ENCODE measurements at places on chromosomes 13 and 19. TPM values are rescaled to one million over a fixed set of nuclear protein-coding genes. Genes with fewer than 3 reads are reported as not detected.
A peak's percentile ranks its signal among the peaks of the same experiment; 100 is the strongest.

DNA sequence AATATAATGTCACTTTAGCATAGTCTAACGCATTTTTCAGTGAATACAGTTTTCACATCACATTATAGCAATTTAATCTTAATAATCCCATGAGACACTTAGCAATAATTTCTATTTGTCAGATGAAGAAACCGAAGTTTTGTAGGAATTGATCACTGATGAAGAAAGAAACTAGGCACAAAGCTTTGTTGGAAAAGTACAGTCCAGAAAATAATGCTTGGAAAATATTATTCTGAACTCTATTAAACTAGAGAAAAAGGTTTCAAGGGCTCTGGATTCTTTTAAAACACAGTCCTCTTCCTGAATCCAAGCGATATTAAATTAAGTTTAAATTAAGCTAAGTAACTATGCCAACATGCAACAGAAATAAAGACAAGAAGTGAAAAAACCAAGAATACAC is 62.2 kb downstream of the DCLK1 start:
- DNase-seq, result no peak

DNA sequence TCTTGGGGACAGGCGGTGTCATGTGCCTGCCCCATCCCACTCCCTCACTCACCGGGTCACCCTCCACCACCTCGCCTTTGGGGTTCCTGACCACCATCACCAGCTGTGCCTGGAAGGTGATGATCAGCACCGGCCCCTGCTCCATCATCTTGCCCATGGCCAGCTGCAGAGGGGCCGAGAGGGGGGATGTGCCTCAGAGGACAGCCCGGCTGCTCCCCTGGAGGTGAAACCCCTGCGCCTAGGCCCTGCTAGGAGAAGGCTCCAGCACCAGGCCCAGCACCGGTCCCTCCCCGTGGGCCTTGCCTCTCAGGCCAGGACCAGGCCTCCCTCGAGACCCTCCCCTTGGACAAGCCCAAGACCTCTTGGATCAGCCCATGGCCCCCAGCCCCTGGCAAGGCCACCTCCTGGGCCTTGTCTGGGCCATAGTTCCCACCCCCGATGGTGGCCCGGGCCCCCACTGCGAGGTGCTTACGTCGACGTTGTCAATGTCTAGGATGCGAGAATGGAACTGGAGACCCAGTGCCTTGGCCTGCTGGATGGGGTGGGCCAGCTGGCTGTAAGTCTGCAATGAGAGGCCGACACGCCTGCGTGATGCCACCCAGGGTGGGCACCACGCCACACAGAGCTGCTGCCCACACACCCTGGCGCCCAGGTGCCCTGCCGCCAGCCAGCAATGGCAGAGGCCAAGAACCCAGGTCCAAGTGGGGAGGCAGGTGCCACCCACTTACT is 1.8 kb upstream of the CTXN1 start:
- no peak for DNase-seq

- DNase-seq, result peak; percentile 67
Measured at GRCh38 chr13:21033856-21034602, 27.4 kb downstream of the LATS2 start.

- DNase-seq, result no peak
Measured at GRCh38 chr13:44489751-44490150, 86.4 kb downstream of the TSC22D1 start.

- DNase-seq, result no peak
Measured at GRCh38 chr13:79530270-79530669, 49.3 kb downstream of the NDFIP2 start.

DNA sequence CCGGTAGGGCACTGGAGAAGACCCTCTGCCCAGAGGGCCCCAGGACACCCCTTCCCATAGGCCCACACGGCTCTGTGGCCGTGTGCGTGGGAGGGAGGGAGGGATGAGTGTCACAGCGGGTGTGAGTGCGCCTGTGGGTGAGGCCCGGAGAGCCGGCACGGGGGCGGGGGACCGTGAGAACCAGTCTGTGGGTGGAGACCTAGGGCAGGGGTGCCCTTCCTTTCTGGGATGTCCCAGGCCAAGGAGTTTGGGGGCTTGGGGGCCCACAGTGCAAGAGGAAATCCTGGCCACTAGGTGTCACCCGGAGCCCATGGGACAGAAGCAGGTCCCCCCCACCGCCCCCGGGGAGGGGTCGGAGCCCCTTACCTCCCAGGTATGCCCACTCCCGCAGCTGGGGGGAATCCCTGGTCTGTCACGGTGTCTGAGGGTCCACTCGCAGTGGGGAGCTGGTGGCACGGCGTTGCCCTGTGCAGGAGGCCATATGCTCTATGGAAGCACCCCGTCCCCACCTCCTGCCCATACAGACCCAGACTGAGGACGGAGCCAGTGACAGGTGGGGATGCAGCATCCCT is 16.0 kb upstream of the SLC7A10 start:
- no peak for DNase-seq

GRCh38 chr19:1566392-1567115 is 1.6 kb downstream of the MEX3D start:
- peak; percentile 88 for DNase-seq

- DNase-seq, result no peak
Measured at GRCh38 chr19:15825753-15826152, 10.3 kb upstream of the OR10H1 start.

DNA sequence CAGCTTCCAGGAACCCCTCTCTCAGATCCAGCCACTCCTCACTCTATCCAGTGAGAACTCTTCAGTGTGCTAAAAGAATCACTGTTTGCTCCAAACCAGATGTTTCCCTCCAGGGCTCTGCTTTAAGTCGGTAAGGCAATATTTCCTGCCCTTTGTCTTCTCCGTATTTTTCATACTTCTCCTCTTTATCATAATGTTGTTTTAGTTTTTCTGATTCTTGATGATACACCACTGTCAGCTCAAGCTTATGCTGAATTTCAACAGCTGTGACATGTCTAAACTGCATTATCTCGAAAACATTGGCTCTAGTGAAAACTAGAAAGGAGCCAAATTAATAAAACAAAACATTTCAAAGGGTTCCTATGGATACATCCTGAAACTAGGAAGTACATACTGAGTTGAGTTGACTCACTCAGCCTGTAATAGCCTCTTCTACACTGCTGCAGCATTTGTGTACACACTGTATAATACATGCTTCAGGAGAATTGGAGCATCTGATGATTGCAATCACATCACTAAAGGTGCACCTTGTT is 39.8 kb downstream of the GPR180 start:
- DNase-seq, result no peak

GRCh38 chr19:8146877-8147581 is 2.4 kb downstream of the FBN3 start:
- no peak for DNase-seq

GRCh38 chr19:40159744-40160143 is 31.5 kb upstream of the MAP3K10 start:
- DNase-seq, result no peak

DNA sequence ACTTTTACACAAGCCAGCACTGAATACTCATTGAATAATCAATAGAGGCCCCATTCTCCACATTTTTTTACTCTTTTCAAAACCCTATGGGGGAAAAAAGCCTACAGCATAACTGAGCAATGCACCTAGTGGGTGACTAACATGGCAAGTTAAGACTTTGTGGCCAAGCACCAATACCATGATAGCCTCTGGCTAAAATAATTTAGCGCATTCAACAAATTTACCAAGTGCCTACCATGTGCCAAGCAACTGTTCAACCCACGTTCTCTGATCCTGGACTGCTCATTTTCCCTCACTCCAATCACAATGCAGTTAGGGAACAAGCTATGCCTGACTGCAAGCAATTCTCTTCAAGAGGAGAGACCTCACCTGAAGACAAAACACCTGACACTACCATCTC is 3.0 kb downstream of the ANKRD10 start:
- no peak for DNase-seq

DNA sequence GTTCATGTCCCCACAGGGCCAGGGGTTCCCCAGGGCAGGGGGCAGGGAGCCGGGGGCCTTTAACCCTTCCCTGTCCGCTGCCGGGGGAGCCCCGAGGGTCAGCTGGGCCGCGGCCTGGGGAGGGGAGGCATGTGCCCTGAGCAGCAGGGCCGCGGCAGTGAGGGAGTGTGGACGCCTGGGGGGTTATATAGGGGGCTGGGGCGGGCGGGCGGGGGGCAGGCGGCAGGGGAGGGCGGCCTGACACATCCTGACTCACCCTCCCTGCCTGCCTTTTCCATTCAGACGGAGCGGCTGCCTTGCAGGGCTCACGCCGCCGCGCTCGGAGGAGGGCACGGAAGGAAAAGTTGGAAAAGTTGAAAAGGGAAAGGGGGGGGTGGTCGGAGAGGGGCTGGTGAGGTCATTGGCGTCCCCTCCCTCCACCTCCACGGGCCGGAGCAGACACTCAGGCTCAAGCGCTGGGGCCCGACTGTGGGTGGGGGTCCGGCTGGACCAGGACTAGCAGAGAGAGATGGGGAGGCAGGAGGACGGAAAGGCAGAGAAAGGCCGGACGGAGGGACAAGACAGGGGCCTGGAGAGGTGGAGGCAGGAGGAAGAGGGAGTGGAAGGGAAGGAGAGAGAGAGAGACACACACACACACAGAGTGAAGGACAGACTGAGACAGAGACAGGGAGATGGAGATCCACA is at the start of gene IL11:
TSS of gene IL11 (minus strand) at position 159 of the 684 bp plus-strand sequence. CDS start at position 6, 153 bp downstream.
- DNase-seq, result no peak

DNA sequence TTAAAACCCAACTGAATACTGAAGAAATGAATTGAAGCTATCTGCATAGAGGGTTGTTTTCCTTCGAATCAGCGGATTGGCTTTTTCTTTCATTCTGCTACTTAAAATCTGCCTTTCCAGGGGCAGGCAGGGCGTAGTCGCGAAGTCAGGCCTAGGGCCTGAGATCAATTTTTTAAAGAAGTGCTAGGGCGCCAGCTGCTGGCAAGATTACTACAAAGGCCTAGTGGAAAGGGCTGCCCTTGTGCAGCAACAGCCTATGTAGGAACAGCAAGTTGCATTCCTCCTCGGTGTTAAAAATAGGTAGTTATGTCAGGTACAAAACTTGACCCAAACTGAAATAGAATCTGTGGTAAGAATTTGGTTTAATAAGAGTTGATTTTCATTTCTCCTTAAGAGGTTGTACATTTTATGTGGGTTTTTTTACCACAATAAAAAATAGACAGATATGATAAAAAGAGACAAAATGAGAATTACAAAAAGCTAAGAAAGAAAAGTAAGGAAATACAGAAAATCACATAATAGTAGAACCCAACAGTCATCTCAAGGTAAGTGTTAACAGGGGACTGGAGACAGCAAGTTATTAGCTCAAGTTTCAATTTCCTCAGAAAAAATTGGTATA is 9.5 kb upstream of the URAD start:
- DNase-seq, result no peak

DNA sequence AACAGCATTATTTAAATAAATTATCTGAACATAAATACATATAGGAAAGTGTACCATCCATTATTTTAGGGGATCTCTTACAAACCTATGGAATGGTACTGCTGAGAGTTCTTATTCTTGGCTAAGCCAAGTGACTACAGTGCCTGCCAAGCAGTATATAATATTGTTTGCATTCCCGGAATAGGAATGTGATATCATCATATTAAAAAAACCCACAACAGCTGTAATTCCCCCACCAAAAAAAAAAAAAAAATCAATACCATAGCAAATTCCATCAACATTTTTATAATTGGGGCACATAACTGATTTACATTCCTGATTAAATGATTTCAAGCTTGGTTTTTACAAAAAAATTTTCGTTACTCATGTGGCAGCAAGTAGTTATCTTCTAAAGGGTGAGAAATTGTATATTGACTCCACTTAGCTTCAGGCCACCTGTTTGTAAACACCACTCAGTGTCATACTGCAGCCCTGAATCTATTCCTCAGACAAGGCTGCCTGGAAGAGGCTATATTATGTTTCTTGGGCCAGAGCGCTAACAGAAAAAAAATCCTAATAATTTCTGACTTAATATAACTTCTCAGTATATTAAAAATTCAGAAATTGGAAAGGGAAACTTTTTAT is 278.1 kb downstream of the DNAJC15 start:
- no peak for DNase-seq

DNA sequence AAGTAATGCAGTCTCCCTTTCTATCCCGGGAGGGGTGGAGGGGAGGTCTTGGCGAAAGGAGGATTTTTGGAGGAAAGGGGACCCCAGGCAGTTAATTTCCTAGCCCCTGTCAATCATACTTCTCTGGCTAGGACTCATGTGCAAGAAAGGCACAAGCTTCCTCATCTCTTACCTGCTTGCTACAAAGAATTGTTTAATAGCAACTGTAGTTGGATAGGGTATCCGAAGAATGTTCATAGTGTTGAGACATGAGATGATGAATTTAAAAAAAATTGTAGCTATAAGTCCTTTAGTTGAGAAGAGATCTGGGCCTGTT is 525 bp downstream of the BORA start:
- no peak for DNase-seq

DNA sequence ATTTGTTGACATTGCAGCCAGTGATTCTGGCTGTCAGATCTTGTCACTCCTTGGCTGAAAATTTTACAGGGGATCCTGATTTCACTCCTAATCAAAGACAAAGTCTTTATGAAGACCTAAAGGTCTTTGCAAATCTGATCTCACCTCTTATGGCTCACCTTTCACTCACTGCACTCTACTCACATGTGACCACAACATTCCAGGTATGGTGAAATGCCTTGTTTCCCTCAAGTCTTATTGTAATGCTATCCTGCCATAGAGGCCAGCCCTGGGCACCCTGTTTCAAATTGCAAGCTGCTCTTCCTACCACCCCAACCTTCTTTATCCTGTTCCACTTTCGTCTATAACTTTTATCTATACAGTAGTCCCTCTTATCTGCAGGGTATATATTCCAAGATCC is 200.1 kb downstream of the NDFIP2 start:
- DNase-seq, result no peak

- no peak for DNase-seq
Measured at GRCh38 chr19:41813911-41814310, 17.5 kb downstream of the CEACAM3 start.

GRCh38 chr13:43274881-43275280 is 251.5 kb downstream of the DNAJC15 start:
- no peak for DNase-seq

GRCh38 chr19:36962346-36962745 is 46.2 kb downstream of the ZNF568 start:
- DNase-seq, result no peak

- no peak for DNase-seq
Measured at GRCh38 chr13:95245071-95245470, 56.2 kb downstream of the ABCC4 start.

DNA sequence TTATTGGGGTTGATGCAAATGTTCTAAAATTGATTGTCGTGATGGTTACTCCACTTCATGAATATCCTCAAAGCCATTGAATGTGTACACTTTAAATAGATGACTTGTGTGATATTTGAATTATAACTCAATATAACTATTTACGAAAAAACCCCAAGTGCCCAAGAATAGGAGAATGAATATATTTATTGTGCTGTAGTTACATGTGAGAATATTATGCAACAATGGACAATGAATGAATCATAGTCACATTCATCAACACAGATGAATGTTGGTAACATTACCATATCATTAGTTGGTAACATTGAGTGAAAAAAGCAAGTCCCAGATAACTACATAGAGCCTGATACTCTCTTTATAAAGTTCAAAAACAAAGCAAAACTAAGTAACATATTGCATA is 127.8 kb upstream of the UBL3 start:
- DNase-seq, result no peak

- DNase-seq, result no peak
Measured at GRCh38 chr13:61084988-61085387, 330.7 kb downstream of the PCDH20 start.

Gene IZUMO2
- not detected for total RNA-seq

Gene NCAN
- not detected for total RNA-seq

Gene KLK12
- total RNA-seq, result not detected

Gene ZNF560
- not detected for total RNA-seq

Gene STOML3
- not detected for total RNA-seq

Gene APLP1
- 3.6 TPM for total RNA-seq
